ENCODE measurements at places on chromosomes 3 and 15.

DNA sequence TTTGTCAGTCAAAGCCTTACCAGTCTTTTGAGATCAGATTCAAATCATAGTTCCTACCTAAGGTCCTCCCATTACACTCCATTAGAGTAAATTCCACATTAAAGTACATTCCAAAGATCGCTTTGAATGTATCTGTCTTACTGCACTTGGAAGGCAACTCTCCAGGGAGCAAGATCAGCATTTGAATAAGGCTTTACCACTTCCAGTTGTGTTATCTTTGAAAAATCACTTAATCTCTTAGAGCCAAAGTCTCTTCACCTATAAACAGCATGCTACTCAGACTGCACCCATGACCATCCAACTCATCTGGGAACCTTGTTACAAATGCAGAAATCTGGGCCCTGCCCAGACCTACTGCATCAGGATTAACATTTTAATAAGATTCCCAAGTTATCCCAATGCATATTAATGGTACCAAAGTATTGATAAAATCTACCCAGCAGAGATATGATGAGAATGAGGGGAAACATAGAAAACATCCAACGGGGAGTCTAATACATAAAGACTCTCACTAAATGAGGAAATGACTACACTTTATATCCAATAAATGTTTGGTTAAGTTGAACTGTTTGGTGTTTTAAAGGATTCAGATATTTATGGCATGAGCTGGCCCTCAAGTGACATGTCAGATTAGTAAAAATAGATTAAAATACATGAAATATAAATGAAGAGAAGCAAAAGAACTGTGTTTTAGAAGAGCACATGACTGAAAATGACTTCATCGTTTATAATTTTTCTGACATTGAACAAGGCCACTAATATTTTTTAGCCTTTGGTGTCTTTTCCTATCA is 75.9 kb downstream of the TNIK start:
- DNase-seq, result peak; percentile 59

DNA sequence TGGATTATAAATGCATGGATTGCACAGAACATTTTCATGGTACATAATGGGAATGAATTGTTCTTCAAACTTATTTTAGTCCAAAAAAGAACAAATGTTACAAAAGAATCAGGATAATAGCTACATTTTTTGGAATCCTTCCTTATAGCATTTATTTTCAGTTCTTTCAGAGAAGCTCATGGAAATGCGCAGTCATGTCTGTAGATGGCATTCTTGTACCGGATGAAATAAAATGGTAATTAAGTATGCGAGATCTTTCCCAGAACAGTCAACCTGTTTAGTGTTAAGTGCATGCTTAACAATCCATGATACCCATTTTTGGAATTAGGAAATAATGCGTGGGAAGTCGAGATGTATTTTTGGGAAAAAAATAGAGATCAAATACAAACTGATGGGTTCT is 38.2 kb upstream of the GOLGA8B start:
- DNase-seq, result peak; percentile 48

- DNase-seq, result peak; percentile 94
Measured at GRCh38 chr15:85649372-85649771, 145.4 kb downstream of the KLHL25 start.

- no peak for DNase-seq
Measured at GRCh38 chr3:25133588-25133987, 294.5 kb upstream of the RARB start.

DNA sequence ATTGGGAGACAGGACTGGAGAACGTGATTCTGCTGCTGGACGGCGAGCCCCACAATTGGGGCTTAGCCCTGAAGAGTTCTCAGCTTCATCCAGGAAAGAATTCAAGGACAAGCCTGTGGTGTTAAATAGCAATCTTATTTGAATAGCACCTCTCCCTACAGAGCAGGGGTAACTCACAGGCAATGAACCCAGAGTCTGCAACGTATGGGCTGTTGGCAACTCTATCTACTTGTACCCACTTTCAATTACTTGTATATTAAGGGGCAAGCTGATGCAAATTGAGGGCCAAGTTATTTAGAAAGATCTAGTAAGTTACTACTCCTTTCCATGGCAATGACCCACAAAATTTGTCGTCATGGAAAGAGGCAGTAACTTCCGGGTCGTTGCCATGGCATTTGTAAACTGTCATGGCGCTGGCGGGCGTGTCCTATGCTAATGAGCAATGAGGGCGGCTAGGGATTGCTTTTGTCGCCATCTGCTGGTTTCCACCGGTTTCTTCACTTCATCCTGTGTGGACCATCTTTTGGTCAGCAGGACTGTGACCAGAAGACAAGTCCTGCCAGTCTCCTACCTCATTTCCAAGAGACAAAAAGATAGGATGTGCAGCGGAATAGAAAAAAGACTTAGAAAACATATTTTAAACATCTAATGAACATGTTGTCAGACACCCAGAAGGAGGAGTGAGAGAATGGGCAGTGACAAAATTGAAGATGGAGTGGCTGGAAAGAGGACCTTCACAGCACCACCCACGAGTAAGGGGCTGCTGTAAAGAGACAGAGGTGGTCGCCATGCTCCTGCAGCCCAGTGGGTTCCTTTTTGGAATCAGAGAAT is 45.8 kb upstream of the SH3BP5 start:
- DNase-seq, result peak; percentile 94

GRCh38 chr15:81910355-81911021 is 135.3 kb downstream of the MEX3B start:
- DNase-seq, result no peak

GRCh38 chr3:106088304-106088703 is 219.5 kb upstream of the CBLB start:
- DNase-seq, result no peak

DNA sequence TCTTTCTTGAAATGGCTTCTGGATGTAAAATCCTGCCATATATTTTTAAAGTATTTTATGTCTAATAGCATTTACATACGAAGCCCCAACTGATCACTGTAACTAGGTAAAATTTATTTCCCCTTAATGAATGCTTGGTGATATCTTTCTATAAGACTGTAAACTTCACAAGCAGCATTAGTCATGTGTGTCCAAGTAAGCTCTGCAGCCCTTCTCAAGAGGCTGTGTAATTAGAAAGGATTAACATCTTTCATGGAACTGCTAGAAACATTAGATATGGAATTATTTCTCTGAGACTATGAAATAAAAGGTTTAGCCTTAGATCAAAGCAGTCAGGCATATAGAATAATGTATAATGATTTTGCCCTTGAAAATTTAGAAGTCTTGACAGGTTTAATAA is 143.3 kb downstream of the EPHA3 start:
- DNase-seq, result no peak

GRCh38 chr3:184508938-184509337 is 52.6 kb upstream of the EPHB3 start:
- no peak for DNase-seq

DNA sequence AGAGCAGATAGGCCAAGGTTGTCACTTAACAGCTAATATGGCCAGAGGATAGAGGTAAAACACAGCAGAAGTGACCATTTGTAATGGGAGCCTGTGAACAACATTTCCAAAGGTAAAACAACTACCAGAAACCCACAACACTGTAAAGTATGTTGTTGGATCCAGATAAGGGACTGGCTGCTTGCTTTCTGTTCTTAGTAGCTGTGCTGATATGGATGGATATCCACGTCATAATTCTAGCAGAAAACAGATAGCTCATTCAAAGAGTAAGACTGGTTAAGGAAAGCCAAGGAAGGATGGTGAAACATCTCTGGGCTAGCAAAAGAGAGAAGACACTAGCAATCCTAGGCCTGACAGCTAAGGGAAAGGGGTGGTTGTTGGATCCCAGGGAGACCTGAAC is 36.9 kb upstream of the SPRED1 start:
- peak; percentile 25 for DNase-seq

DNA sequence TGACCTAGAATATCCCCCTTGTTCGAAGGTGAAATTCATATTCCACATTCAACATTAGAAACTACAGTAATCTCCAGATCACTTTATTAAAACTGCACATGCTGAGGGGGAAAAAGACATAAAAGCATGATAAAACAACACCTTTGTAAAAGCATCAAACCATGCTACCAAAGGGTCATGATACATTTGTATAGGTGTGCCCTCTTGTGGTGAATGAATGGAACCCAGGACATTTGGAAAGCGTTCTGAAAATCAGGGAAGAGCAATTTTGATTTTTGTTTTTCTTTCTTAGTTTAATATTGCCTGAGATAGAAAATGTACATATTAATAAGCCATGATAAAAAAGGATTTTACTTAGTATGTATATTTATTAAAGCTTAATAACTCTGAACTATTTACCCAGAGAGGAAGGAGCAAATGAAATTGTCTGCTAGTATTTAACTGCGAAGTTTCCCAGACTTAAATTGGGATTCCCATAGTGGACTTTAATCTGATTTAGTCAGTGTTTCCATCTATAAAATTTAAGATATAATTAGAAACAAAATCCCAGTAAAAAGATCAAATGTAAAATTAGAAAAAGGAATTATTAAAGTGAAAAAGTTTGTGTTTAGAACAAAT is 105.8 kb upstream of the ARL6 start:
- peak; percentile 23 for DNase-seq

GRCh38 chr3:183904833-183905780 is 20.4 kb upstream of the PARL start:
- DNase-seq, result no peak

GRCh38 chr3:125059488-125060245 is 3.9 kb upstream of the HEG1 start:
- peak; percentile 60 for DNase-seq

- no peak for DNase-seq
Measured at GRCh38 chr3:178915365-178915764, 156.2 kb downstream of the ZMAT3 start.

DNA sequence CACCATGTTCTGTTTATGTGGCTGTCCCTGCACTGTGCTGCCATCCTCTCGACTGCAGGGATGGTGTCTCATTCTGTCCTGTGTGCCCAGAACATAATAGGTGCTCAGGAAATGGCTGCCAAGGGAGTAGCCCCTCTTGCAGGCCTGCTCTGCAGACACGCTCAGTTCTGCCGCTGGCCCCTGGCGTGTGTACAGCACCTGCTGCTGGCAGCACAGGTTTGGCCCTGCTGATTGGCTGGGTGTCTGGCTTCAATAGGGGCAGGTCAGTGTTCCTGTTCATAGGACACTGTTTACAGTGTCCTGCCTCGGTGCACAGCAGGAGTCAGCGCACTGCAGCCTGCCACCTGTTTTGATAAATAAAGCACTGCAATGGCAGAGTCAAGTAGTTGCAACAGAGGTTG is 146.9 kb downstream of the DNAJB8 start:
- no peak for DNase-seq

- DNase-seq, result no peak
Measured at GRCh38 chr15:36673039-36673438, 93.6 kb downstream of the CDIN1 start.

DNA sequence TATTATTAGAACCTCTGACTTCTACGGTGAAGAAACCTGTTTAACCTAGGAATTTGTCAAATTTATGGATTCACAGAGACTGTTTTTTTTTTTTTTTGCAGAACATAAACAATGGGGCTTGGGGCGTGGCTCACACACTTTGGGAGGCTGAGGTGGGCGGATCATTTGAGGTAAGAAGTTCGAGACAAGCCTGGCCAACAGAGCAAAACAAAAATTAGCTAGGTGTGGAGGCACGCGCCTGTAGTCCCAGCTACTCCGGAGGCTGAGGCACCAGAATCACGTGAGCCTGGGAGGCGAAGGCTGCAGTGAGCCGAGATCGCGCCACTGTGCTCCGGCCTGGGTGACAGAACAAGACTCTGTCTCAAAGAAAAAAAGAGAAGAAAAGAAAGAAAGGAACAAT is 3.0 kb downstream of the ZBTB11 start:
- no peak for DNase-seq

DNA sequence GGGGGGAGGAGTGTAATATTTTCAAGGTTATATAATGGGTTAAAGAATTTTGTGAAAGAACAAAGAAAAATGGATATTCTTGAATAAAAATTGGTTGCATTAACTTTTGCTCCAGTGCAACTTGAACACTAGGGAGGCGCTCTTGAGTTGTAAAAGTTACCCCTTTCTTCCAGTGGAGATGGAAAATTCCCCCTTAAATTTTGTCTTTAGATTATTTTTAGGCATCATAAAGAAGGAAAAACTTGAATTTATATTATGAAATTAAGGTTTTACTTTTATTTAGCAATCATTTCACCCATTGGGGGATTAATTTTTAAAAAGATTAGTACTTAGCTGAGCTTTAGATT is 550 bp upstream of the CHD2 start:
- DNase-seq, result no peak

- no peak for DNase-seq
Measured at GRCh38 chr3:169822091-169822490, 9.4 kb upstream of the LRRC34 start.

GRCh38 chr15:39235084-39235795 is 345.6 kb upstream of the THBS1 start:
- DNase-seq, result peak; percentile 71

DNA sequence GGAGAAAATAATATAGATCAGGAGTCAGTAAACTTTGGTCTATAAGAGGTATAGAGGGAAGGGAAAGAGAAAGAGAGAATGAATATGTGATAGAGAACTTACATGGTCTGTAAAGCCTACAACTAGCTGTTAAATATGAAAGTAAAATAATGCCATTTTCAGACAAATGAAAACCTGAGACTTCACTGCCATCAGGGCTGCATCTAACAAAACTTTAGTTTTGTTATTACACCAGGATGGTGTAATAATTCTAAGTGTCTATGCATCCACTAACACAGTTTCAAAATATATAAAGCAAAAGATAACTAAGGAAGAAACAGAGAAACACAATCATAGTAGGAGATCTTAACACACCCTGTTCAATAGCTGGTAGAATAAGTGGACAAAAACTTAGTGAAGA is 217.7 kb downstream of the KLF13 start:
- no peak for DNase-seq

- no peak for DNase-seq
Measured at GRCh38 chr3:145286937-145287336, 874.0 kb downstream of the PLOD2 start.

DNA sequence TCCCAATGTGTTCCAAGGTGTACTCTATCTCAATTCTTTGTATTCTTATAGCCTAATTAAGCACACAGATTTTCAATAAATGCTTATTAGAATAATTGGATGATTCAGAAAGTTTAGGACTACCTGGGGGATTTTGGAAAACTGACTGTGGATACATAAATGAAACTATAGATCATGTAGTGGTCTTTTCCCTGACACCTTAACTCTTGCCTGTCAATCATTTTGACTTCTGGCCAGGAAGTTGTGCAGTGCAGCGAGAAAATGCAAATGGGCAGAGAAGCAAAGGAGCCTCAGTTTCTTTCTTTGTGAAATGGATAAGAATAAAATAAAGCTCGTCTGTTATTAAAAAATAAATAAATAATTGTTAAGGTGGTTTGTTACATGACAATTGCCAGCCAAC is 47.4 kb upstream of the DCLK3 start:
- no peak for DNase-seq

DNA sequence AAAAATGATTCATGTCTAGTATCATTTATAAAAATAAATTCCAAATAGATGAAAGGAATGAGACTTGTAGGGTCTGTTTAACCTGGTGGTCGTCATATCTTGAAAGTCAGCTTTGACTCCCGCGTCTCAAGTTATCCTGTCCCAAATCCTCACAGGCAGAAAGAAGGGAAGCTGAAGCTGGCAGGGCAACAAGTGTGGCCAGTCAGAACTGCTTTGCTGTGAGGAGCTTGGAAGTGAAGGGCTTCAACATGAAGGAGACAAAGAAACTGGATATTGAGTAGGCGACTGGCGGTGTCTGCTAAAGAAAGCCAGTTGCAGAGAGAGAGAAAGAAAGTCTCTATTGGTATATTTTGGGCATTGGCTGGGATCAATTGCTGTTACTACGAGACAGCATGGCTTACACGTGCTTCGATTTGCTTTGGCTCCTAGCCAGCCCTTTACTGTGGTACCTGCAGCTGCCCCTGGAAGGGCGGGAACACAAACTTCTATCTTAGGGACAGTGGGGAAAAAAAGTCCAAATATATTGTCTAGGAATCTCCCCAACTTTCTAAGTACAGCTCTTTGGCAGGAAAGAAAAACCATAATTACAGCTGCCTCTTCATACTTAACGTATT is 107.2 kb downstream of the CHST2 start:
- no peak for DNase-seq

All from iris pigment epithelial cell (primary cell).